Stimulated activated CD8-positive, alpha-beta memory T cell treated with anti-CD3 and anti-CD28 coated beads, Interleukin-12 subunit alpha, Interleukin-12 subunit beta, amount 100 ng/mL, for 4 hours (primary cell): ENCODE measurements at places on chromosomes 7 and 10.

- no peak for DNase-seq
Measured at GRCh38 chr7:81743665-81744064, 26.2 kb downstream of the HGF start.

DNA sequence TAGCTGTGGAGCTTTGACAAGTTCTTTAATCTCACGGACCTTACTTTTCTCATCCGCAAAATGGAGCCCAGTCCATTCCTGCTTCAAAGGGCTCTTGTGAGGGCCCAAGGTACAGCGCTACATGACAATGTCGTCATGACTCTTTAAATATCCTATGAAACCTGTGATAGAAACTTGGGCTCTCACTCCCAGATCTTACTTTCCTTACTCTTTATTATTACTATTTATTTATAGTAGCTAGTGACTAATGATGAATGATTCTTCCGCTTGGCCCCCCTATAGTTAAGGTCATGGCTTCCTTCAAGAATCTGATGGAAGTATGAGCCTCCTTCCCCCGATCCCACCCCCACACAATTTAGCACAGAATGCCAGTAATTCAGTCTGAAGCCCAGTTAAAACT is 41.9 kb downstream of the RBM20 start:
- DNase-seq = no peak

DNA sequence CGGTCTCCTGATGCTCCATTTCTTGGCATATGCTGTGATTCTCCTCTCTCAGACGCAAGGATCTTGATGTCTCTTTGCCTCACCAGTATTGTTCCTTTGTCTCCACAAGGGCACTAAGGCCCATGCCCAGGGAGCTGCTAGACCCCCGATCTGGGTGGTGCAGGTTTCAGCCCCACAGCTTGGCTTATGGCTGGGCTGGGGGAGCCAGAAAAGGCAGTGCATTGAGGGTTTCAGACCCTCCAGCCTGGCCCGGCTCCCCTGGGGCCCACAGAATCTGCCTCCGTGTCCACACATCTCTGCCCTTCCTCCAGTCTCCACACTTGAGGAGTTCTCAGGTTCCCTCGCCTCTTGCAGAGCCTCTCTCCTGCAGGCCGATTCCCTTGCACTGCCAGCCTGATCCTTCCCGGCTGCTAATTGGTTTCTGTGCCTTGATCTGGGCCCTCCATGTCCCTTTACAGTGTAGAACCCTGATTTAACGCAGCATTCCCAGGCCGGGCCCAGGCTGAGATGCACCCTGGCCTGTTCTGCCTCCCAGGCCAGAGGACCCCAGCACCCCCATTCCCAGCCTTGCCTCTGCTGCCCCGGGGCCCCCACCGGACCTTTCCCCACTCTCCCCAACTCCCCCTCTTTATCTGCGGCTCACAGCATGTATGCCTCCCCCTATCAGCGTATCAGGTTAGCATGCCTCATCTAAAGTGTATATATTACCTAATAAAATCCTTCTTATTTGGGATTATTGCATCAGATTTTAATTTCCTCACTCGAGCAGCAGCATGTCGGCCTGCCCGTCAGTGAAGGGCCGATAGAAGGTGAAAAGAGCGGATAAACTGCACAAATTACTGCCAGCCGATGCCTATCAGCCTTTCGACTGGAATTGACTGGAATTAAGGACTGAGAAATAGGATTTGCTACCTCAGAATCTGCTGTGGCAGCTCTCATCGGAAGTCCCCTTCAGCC is 145.7 kb downstream of the C10orf105 start:
- DNase-seq = no peak

GRCh38 chr7:1322240-1323110 is 89.8 kb downstream of the UNCX start:
- no peak for DNase-seq

GRCh38 chr7:96949766-96950165 is 55.6 kb upstream of the DLX6 start:
- no peak for DNase-seq

DNA sequence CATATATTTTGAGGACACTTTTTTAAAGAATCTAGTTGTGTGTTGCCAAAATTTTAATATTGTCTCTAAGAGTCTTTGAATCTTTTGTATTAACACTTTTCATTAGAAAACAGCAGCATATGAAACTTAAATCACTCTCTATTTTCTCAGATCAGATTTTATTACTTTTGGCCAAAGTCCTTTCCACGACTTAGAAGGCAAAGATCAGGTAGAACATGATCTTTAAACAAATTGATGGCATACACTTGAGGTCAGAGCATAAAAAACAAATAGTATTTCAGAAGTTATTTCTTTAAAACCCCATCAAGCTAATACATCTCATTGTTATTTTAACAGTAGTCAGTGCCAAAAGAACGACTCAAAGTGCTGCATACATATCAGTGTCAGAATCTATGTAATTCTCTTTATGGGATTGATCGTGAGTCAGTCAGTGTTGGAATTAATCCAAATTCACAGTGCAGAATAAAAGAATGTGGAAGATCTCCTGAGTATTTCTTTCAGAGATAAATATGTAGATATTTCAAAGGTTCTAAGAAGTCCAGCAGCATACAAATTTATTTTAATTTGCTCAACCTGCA is 9.6 kb upstream of the AGMO start:
- DNase-seq = no peak

DNA sequence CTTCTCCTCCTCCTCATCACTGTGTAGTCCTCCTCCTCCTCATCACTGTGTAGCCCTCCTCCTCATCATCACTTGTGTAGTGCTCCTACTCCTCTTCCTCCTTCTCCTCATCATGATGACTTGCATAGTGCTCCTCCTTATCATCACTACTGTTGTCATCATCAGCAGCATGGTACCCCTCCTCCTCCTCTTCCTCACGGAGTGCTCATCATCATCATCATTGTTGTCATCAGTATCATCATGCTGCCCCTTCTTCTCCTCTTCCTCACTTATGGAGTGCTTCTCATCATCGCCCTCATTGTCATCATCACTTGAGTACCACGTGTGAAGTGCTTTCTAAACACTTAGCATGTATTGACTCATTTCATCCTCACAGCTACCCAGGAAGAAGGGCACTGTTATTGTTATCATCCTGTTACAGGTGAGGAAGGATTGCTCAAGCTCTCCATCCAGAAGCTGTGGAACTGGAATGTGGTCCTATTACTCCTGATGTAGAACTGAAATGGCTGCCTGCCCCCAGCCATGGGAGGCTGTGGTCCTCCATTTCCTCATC is 122.8 kb upstream of the SHH start:
- no peak for DNase-seq

GRCh38 chr7:128356546-128357216 is 4.8 kb downstream of the PRRT4 start:
- DNase-seq = no peak

GRCh38 chr10:118531105-118531852 is 64.2 kb downstream of the PRLHR start:
- DNase-seq = no peak

DNA sequence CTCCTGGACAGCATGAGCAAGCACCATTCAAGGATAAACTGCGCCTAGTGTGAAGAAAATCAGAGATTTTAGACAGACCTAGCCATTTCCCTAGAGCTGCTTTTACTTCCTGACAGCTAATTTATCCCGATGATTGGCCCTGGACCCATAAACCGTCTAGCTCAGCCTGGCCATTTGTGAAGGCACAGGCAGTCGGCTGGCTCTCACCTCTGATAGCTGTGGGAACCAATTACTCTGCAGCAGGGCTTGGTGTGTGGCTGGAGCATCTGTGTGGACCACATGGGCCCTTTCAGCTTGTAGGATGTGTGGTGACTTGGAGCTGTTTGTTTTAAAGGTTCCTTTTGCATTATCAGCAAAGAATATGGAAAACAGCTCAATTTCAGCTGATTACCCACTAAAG is 111.1 kb upstream of the NPY start:
- DNase-seq = no peak

- DNase-seq = no peak
Measured at GRCh38 chr10:95287281-95287680, 3.5 kb downstream of the PDLIM1 start.

GRCh38 chr10:88966797-88967196 is 14.2 kb upstream of the ACTA2 start:
- DNase-seq = no peak

GRCh38 chr7:129989466-129989865 is 36.7 kb upstream of the UBE2H start:
- DNase-seq = no peak

GRCh38 chr10:50216894-50217293 is 34.4 kb downstream of the ASAH2 start:
- DNase-seq = no peak

GRCh38 chr10:112052166-112052565 is 131.4 kb downstream of the GPAM start:
- DNase-seq = no peak

- DNase-seq = no peak
Measured at GRCh38 chr7:42573881-42574672, 337.1 kb upstream of the GLI3 start.

GRCh38 chr10:78905957-78906308 is 162.8 kb upstream of the ZMIZ1 start:
- DNase-seq = no peak

DNA sequence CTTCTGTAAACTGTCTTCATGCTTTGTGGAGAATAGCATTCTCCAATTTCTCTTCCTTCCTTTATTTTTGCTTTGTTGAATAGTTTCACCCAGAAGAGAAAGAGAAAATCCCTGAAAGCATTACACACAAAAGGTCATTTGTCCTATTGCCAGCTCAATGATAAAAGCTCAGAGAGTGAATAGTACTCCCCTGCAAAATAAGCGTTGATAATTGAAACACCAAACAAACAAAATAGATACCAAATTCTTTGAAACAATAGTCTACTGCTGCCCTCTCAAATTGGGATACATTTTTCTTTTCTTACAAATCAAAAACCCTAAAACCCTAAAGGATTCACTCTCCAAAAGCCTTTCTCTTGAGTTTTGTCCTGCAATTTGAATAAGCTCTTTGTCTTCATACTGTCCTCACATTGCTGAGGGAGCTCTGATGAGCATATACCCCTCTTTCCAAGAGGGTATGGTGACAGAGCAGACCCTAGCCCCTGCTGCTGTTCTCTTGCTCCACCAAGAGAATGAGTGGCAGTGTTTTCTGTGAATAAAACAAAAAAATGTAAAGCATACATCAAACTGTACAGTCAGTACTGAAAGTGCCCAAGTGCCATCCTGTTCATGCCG is 134.4 kb downstream of the CSTF2T start:
- DNase-seq = no peak

GRCh38 chr7:66152371-66153191 is 37.9 kb downstream of the CRCP start:
- no peak for DNase-seq

GRCh38 chr7:35747611-35748010 is 52.7 kb upstream of the HERPUD2 start:
- DNase-seq = no peak

DNA sequence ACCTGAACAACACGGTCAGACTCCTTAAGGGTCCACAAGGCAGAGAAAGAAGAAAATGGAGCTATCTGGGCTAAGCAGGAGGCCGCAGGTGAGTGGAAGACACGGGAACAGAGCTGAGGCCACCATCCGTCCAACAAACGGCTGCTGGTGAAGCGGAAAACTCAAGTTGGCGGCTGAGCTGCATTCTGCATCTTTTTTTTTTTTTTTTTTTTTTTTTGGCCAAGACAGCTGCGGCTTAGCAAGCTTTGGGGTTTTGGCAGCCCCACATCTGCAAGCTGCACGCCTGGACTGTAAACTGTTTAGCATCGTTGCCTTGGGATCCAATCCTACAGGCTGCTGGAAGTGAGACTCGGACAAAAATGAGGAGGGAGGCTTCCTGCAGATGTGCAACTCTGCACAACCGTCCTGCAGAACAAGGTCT is 37.4 kb downstream of the RGS10 start:
- no peak for DNase-seq

DNA sequence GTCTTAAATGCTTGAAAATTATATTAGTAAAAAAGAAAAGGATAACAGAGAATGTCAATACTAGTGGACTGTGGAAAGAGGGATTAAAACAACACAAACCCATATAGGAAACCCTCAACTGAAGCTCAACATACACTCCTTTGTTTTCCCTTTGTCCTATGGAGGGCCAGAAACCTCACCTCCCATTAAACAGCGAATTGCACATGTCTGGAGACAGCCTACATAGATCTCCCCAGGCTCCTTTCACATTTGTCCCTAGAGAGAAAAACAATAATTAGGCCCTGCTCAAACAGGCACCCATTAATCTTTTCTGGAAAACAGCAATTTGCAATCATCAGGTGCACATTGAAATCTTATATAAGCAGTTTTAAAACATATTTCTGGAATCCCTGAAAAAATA is 87.6 kb upstream of the SEMA3D start:
- no peak for DNase-seq

- DNase-seq = no peak
Measured at GRCh38 chr10:129962031-129962871, 1.8 kb downstream of the EBF3 start.

DNA sequence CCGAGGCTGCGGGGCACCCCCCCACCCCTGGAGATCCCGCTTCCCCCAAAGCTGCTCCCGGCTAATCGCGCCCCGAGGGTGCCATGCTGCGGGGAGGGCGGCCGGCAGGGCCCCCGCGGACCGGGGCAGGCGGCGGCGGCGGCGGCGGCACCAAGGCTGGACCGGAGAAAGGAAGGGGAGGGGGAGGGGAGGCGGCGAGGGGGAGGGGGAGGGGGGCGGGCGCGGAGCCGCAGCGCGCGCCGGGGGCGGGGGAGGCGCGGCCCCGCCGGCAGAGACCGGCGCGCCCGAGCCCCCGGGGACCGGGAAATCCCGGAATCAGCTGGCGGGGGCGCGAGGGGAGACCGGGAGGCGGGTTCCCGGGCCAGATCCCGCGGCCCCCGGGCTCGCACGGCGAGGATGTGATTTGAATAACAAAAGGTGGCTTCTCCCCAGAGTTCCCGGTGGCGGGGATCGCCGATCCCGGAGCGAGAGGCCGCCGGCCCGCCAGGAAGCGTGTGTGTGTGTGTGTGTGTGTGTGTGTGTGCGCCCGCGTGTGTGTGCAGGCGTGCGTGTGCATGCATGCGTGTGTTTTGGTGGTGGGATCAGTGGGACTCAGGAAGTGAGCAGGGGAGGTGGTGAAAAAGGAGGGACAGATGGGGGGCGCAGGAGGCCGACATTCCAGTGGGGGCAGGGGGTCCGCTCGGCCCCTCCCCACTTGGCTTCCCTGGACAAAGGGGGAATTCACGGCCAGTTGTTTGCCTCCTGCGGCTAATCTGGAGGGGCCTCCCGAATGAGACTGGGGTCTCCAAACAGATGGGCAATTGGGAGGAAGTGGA is 99.5 kb downstream of the HIP1 start:
- DNase-seq = no peak

- DNase-seq = no peak
Measured at GRCh38 chr10:44990302-44990655, 10.4 kb upstream of the ZNF22 start.
